Urothelium cell line (cell line): ENCODE measurements at places on chromosomes 5 and 9.

- no peak for DNase-seq
These were observed 202.1 kb upstream of the TMEM161B start for GRCh38 chr5:88470745-88471144.

- DNase-seq = no peak
These were observed 58.2 kb downstream of the CCNH start for GRCh38 chr5:87354496-87354895.

GRCh38 chr5:74127381-74128320 is 501.7 kb downstream of the ARHGEF28 start:
- DNase-seq = peak; percentile 55

GRCh38 chr5:65203746-65204145 is 278.0 kb downstream of the ADAMTS6 start:
- peak; percentile 26 for DNase-seq

DNA sequence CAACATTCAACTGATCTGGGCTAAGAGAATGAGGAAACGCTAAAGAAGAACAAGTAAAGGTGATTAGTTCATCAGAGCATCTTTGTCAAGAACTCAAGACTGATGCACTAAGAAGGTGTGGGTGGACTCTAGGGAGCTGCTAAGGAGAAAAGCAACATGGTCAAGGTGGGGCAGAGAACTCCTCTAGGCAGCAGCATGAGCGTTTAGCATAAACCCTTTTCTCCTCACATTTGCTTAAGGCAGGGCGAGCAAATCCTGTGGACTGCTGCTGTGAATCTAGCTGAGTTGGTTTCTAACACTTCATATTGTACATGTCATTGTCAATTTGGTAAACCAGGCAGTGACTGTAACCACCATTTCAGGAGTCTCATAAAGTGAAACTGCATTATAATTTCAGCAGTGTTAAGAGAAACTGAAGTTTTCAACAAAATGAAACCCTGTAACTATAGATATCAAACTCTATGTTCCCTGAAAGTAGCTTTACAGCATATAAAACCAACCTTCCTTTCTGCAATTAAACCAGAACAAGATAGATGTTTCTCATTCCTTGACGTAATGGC is 45.9 kb upstream of the MAN2A1 start:
- DNase-seq = no peak

GRCh38 chr5:160108124-160108523 is 11.1 kb downstream of the PWWP2A start:
- no peak for DNase-seq

GRCh38 chr5:68519143-68519542 is 303.6 kb downstream of the PIK3R1 start:
- no peak for DNase-seq

- no peak for DNase-seq
These were observed at the start of gene GPR21 for GRCh38 chr9:123033352-123033751. GPR21 (plus strand) TSS chr9:123033667; CDS start chr9:123034567, 900 bp downstream.

DNA sequence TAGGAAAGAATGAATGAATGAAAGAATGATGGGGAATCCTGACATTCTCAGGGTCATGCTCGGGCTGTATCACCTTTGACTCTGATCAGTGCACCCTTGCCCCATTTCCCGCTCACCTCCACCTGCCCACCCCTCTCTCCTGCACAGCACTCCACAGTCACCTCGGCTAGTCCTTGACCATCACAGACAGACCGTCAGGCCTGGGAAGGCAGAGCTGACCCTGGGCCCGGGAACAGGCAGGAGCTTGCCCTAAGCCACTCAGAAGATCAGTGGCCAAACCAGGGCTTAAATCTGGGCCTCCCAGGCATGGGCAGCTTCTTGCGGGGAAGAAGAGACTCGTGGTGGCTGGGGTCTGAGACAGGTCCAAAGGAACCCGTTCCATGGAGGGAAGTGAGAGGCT is 3.6 kb downstream of the ST6GALNAC6 start:
- DNase-seq = no peak

- DNase-seq = peak; percentile 72
These were observed 184.6 kb upstream of the MAP1B start for GRCh38 chr5:71922584-71923106.

- DNase-seq = no peak
These were observed 621.9 kb downstream of the DTWD2 start for GRCh38 chr5:118366429-118366828.

DNA sequence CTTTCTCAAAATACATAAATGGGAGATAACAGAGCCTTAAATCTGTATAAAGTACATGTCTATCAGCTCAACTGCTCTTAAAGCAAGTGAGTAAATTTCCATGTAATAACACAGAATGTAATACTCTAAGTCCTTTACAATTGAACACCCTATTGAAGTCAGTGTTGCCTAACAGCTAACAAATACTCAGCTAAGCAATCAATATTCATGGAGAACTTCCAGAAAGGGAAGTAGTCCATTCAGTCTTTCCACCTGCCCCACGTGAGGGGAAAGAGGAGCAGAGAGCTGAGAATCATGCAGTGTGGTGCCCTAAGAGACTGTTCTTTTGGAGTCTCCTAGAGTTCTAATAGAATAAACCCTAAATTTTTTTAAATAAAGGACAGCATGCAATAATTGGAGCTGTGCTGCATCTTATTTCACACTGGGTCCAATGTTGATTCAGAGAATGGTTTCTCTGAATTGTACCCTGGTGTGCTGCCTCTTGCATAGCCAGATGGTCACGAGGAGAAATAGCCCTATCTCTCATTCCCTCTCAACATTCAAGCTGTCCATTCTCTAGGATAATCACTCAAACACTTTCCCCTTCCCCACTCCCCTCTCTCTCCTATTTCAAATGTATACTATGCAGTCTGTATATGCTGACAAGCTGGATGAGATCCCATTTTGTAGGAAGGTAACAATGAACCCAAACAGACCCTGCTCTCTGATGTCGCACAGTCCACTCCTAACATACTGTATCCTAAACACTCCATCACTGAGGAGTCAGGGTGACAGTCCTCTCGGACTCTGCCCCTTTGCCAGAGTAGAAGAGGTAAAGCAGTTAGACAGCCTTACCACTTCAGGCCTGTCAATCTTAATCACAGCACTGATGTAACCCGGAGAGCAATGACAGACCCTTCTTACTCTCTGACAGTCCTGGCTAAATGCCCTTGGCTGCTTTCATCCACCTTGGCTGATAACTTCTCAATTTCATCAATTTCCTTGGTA is 134.8 kb downstream of the EPB41L4A start:
- DNase-seq = no peak

- no peak for DNase-seq
These were observed 99.7 kb downstream of the ST8SIA4 start for GRCh38 chr5:100803397-100803796.

- no peak for DNase-seq
These were observed 108.0 kb upstream of the TARS1 start for GRCh38 chr5:33332804-33333203.

- no peak for DNase-seq
These were observed 14.2 kb upstream of the CCNB1 start for GRCh38 chr5:69152731-69153130.

GRCh38 chr5:36667824-36668223 is 61.4 kb downstream of the SLC1A3 start:
- DNase-seq = no peak
